Activated naive CD8-positive, alpha-beta T cell treated with anti-CD3 and anti-CD28 coated beads, Interleukin-2, amount 10 ng/mL, durations not matched to agents 7 days and 5 days (primary cell): ENCODE measurements at places on chromosomes 1 and 21.

- DNase-seq, result no peak
Observed at GRCh38 chr1:28458237-28459228, 47.3 kb upstream of the RCC1 start.

DNA sequence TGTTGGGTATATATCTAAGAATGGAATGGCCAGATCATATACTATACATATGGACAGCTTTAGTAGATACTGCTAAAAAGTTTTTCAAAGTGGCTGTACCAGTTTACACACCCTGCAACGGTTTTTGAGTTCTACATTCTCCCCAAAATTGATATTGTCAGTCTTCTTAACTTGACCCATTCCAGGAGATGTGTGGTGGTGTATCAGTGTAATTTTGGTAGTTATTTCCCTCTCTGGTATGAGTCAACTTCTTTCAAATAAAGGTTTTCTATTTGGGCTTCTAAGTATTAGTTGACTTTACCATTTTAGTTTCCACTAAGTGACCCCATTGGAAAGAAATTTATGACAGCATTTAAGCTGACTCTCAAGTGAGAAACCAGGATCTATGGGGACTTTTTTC lies 29.2 kb downstream of the INKA2 start:
- no peak for DNase-seq

GRCh38 chr1:84370831-84371394 lies 27.4 kb upstream of the DNASE2B start:
- no peak for DNase-seq

DNA sequence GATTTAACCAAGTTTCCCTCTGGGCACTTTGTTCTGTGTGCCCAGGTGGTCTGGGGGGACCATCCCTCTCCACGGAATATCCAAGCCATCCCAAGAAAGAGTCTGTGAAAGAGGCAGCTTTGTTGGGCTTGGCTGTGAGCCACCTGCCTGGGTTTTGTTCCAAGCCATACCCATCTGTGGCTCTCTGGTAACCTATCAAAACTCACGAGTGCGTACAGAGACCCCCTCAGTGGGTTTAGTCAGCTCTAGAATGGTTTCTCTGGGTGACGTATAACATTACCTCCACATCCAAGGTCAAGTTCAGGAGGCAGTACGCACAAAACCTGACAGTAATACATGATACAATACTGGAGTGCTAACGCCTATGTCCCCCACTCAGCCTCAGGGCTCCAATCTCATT lies 54.2 kb downstream of the DNTTIP2 start:
- no peak for DNase-seq

GRCh38 chr1:832136-832535 lies 91.6 kb upstream of the SAMD11 start:
- no peak for DNase-seq

- DNase-seq, result no peak
Observed at GRCh38 chr21:26079366-26079765, 91.2 kb downstream of the APP start.

GRCh38 chr1:43302721-43303470 lies 2.1 kb downstream of the TIE1 start:
- DNase-seq, result no peak

- DNase-seq, result no peak
Observed at GRCh38 chr21:36693489-36694030, 5.4 kb upstream of the SIM2 start.

DNA sequence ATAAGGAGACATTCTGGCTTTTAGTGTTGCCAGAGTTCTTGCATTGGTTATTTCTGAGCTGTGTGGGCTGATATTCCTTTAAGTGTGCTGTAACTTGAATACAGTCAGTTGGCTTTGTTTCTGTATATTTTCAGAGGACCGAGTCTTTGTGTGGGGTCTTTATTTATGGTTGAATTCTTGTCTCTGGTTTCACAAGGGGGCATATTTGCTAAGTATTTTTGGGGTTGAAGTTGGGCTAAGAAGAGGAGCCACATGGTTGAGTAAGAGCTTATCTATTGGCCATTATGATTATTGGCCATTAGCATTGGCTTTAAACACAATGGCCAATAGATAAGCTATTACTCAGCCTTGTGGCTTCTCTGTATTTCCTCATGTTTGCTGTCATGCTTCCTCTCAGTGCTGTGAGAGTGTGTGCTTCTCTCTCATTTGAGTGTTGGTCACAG lies 26.3 kb upstream of the PTGFR start:
- DNase-seq, result no peak

- DNase-seq, result no peak
Observed at GRCh38 chr1:151210830-151211229, 12.5 kb downstream of the PIP5K1A start.

- no peak for DNase-seq
Observed at GRCh38 chr1:240524356-240525069, 87.4 kb downstream of the GREM2 start.

DNA sequence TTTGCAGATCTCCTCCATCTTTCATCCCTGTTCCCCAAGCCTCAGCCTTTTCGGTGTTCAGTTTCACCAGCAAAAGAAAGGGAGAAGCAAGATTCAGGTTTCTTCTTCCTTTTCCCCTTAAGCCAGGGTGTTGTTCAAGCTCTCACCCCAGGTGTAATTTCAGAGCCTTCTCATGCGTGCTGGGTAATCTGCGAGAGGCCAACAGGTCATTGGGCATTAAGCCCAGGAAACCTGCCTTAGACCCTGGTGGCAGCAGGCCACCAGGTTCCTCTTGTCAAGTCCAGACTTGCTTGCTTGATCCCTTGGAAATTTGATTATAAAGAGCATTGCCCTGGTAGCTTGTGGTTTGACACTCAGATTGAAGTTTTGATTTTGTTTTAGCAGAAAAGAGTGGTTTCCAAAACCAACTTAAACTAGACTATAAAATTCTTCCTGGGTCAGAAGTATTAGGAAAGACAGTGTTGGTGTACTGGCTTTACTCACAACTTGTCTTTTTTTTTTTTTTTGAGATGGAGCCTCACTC lies 6.9 kb downstream of the AKR1A1 start:
- no peak for DNase-seq

DNA sequence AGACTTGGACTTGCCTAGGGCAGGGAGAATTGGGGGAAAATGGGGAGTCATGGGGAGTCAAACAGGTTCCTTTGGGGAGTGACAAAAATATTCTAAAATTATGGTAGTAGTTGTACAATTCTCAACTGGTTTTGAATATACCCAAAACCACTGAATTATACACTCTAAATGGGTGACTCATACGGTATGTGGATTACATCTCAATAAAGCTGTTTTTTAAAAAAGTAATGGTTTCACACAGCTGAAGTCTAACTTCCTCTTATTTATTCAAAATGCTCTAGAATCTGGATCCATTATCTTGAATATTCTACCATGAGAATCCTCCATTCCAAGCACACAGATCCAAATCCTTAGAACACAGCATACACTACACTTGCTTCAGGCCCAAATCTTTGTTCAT lies 11.1 kb downstream of the EIF4G3 start:
- no peak for DNase-seq

DNA sequence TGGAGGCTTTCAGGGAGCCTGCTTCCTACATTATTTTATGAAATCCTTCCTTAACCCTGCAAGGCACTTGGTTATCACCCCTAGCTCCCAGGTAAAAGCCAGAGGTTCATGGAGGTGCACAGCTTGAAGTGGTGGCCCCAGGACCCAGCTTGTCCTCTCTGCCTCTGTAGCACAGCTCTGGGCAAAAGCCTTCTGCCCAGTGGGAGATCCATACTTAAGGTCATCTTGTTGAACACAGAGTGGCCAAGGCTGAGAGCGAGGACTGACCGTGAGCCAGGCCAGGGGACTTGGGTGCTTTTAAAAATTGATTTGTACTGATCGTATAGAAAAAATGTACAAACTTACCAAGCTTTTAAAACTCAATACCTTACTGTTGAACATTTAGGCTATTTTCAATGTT lies 33.4 kb downstream of the KCNA2 start:
- no peak for DNase-seq

GRCh38 chr1:40079774-40080400 lies 17.2 kb downstream of the PPT1 start:
- no peak for DNase-seq

DNA sequence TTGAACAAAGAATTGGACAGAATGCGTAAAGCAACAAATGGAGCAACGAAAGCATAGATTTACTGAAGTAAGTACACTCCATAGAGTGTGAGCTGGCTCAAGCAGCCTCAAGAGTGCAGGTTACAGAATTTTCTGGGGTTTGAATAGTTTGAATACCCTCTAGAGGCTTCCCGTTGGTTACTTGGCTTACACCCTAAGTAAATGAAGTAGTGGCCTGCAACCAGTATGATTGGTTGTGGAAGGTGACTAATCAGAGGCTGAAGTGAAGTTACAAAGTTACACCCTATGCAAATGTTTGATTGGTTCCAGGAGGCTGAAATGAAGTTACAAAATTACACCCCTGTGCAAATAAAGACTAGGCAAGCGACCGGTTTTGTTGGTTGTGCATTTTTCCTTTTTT lies 10.9 kb downstream of the TCEANC2 start:
- no peak for DNase-seq

GRCh38 chr1:20143734-20144565 lies 4.8 kb downstream of the PLA2G2F start:
- no peak for DNase-seq

DNA sequence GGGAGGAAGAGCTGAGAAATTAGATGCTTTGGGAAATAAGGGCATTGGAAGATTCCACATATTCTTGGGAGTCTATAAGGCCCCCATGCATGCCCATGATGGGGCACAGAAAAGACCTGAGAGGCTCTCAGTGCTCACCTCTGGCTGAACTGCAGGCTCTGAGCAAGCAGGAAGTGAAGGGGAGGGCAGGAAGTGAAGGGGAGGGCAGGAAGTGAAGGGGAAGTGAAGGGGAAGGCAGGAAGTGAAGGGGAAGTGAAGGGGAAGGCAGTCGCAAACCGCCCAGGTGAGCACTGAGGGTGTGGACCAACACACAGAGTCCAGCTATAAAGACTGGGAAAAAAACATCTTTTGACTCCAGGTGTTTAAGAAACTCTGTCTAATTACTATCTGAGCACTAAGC lies 3.5 kb downstream of the KRTAP10-9 start:
- no peak for DNase-seq
